T-helper 9 cell (primary cell): ENCODE measurements at places on chromosomes 7 and 10.

DNA sequence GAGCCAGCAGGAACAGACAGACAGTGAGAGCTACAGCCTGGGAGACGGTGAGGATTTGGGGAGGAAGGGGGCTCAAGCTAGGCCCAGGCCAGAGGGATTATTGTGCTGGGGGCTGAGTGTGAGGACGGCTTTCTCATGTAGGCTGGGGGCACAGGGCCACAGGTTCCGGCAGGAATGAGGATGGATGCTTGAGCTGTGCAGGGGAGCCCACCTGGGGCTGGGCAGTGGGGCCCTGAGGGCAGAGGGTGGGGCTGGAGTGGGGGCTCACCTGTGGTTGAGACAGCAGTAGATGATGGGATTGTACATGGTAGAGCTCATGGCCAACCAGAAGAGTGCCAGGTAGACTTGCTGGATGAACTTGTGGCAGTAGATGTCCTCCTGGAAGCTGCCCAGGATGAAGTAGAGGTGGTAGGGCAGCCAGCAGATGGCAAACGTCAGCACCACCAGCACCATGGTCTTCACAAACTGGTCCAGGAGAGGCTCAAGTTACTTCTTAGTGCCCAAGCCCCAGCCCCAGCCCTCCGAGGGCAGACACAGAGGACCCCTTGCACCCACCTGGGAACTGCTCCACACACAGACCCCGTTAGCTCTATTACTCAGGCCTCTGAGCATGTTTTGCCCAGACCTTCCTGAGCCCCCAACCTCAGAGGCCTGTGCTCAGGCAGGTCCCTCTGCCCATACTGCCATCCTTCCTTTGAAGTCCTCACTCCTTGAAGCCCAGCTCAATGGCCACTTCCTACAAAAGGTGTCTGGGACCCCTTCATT, 9.7 kb downstream of the TACR2 start:
- DNase-seq = no peak

- DNase-seq = no peak
These were observed 242.2 kb downstream of the TSPAN12 start for GRCh38 chr7:120615703-120616102.

- DNase-seq = no peak
These were observed 1183.9 kb upstream of the C7orf33 start for GRCh38 chr7:147406521-147407135.

GRCh38 chr7:69640925-69641594, 42.8 kb downstream of the AUTS2 start:
- no peak for DNase-seq

GRCh38 chr7:1123715-1124114, 35.8 kb downstream of the GPER1 start:
- DNase-seq = no peak

GRCh38 chr10:19874791-19875190, 58.6 kb downstream of the PLXDC2 start:
- no peak for DNase-seq

GRCh38 chr10:97964748-97965147, 65.7 kb downstream of the CRTAC1 start:
- no peak for DNase-seq

GRCh38 chr10:118960157-118961090, 69.1 kb upstream of the NANOS1 start:
- DNase-seq = no peak

DNA sequence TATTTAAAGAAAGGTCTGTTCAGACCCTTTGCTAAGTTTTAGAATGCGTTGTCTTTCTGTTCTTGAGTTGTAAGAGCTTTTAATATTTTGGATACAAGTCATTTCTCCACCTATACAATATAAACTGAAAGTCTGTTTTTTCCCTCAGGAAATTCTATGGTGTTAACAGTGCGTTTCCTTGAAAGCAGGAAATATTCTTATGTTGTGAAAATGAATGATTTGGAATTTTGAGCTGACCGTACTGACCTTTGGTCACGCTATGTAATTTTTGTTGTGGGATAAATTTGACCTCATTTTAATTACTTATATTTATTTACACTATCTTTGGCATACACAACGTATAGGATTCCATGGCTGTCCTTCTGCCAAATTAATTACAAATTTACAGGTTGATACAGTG, 43.5 kb downstream of the PUS7 start:
- DNase-seq = no peak

DNA sequence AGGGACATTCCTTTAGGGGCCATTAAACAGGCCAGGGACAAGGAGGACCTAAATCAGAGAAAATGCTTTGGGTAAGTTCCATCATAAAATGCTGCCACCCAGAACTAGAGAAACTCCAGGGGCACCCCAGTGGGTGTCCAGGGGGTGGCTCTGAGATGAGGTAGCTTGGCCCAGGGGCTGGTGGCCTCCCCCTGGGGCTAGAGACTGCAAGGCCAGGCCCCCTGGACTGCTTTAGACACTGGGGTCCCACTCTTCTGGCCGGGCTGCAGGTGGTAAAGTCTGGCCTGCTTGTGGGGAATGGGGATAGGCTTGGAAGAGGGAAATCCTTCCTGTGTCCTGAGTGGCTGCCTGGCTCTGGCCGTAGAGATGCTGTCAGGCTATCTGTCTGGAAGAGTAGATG, 169.6 kb upstream of the PODXL start:
- no peak for DNase-seq

GRCh38 chr10:43857206-43857930, 208.7 kb upstream of the ZNF32 start:
- no peak for DNase-seq

DNA sequence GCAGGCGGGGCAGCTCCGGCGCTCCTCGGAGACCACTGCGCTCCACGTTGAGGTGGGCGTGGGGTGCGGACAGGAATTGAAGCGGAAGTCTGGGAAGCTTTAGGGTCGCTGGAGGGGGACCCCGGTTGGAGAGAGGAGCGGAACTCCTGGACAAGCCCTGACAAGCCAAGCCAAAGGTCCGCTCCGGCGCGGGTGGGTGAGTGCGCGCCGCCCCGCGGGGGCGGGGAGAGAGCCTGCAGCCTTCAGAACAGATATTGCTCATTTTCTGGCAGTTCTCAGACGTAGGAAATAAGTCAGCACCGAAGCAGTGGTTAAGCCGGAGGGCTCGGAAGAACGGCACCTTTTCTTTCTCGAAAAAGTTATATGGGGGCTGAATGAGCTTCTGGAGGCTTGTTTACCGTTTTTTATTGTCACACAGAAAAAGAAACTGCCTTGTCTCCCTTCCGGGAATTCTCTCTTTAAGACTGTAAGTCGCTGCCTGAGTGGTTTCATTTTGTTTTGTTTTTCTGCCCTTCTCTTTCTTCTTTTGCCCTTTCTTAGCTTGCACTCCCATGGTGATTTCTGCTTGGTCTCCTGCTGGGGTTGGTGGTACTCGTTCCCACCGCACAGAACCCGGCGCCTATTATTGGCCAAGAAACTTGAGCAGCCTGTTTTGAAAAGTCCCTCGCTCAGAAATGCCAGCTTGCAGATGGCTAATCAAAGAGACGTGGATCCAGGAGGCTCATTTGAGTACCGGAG, 732 bp downstream of the FAS start:
- peak; percentile 42 for DNase-seq

DNA sequence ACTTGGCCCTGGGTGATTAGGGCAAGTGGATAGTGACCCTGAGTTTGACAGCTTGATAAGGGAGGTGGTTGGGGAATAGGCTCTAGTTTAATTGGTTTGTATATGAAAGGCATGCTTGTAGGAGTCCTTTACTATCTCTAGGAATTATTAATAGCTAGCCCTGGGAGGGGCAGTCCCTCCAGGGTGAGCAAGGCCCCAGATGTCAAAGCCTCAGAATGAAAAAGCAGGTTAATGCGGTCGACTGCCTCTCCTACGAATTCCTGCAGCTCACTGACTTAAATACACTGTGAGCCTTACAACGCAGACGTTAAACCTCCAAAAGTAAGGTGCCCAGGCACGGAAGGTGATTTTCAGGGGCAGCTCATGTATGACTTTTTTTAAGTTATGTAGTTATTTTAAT, 5.2 kb upstream of the BTBD16 start:
- no peak for DNase-seq

GRCh38 chr7:76328389-76328788, 25.9 kb downstream of the HSPB1 start:
- DNase-seq = no peak

DNA sequence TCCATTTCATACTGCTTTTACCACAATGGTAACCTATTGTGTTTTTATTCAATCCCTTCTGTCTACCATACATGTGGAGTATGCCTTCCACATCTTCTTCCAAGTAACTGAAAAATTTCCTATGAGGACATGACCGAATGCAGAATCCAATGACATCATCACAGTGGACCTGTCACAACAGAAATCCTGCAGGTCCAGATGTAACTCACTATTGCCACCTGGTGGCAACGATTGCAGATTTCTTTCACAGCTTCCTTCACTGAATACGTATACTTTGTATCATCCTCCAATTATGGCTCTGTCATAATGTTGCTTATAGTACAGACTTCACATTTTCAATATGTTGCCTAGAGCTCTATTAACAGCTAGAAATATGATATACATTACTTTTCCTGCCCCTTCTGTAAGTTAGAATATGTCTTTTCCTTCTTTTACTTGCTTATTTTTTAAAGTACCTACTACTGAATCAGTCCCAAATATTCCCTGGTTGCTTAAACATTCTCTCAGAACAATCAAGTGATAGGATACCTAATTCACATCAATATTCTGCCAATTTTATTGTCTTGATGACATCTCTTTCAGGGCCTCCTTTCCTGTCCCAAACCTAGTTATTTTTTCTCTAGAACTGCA, 45.4 kb downstream of the SLC13A1 start:
- DNase-seq = no peak

DNA sequence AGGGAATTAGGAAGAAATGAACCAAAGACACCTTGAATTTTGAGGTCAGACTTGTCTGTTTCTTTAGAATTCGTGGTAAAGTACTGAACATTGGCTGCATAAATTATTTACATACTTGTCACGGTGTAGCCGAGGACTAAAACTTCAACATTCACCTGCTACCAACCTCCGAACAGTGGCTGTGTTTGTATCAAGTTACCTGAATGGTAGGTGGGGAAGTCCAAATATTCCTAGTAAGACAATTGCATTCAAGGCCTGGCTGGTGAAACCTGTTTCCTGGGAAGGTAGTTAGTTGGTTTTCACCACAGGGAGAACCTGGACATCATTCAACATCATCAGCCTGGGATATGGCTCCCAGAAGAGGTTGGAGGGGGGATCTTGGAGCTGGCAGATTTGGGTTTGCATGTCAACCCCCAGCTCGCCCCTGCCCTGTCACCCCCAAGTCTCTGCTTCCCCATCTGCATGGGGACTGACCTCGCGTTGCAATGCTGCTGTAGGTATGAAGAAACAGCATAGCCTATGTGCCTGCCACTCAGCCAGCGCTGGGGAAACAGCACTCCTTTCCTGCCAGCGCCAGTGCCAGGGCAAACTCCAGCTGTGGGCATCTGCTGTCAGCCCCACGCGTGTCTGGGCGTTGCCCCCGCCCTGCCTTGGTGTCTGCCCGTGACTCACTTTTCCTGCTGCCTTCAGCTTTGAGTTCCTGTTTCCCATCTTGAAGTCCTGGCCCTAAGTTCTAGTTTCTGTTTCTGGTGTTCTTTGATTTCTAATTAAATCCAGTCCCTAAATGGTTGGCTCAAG, 12.7 kb upstream of the LARP4B start:
- DNase-seq = no peak

DNA sequence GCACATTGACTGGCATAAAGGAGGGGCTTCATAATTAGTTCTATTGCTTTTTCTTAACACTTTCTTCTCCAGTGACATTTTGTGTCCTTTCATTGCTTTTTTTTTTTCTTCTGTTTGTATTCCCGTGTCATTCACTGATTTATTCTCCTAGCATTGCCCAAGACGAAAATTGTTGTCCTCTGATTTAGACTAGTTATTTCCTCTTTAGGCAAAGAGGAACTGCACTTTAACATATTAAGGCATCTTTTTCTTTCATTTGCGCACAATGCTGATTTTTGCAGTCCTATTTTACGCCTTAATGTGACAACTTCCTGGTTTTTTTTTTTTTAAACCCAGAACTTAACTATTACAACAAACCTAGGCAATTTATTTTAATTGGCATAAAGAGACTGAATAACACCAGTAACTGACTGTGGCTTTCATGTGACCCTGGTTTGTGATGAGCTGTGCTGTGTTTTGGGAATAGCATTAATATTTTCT, 39.7 kb downstream of the ARID5B start:
- no peak for DNase-seq

DNA sequence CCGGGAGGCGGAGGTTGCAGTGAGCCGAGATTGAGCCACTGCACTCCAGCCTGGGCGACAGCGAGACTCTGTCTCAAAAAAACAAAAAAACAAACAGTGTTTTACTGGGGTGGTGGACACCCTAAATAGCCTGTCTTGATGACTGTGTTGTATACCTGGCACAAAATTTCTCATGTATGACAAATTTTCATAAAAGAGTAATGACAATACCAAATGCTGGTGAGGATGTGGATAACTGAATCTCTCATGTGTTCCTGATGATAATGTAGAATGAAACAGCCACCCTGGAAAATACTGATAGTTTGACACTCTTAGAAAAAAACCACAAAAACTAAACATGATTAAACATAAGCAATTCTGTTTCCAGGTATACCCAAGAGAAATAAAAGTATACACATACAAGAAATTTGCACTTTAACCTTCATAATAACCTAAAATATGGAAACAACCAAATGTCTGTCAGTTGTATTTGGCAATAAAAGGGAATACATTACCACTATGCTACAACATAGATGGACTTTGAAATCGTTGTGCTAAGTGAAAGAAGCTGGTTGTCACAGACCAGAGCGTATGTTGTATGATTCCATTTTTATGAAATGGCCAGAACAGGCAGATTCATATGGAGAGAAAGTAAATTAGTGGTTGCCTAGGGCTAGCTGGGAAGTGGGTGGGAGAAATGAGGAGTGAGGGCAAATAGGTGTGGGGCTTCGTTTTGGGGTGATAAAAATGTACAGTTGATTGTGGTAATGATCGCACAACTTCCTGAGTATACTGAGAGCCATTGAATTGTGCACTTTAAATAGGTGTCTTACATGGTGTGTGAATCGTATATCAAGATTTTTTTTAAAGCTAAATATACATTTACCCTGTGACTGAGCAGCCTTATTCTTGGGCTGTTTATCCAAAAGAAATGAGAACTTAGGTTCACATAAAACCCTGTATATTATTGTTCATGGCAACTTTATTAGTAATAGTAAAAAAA, 12.5 kb downstream of the WDR37 start:
- no peak for DNase-seq

DNA sequence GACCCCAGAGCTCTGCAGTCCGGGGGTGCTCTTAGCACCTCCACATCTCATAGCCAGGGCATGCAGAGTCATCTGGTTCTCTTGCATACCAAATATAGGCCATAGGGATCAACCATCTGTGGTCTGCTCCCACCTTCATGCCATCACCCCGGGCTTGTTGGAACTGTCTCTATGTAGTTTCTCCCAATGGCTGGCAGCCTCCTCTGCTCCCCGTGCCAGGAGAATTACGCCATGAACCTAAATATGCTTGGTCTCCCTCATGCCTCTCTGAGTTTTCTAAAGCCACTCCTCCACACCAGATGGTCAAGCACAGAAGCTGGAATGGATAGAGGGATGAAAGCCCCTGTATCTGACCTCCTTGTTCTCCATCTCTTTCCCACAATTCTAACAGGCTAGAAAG, 302.6 kb upstream of the MYO3A start:
- DNase-seq = no peak
